ENCODE measurements at places on chromosomes 7 and 10.

DNA sequence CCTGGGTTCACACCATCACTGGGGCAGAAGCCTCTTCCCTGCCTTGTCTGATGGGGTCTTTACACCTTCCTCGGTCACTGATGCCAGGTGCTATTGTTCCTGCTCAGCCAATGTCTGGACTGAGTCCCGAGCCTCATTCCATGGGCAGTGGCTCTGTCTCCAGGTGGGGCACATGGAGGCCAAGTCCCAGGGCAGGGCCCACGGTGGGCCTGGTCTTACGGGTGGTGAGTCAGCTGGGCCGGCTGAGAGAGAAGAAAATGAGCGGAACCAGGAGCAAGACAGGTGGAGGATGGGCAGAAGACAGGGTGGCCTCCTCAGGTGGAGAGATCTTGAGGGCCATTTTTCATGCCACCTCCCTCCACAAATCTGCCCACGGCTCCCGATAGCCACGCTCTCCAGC, 131.7 kb upstream of the FAM20C start:
- no peak for DNase-seq

DNA sequence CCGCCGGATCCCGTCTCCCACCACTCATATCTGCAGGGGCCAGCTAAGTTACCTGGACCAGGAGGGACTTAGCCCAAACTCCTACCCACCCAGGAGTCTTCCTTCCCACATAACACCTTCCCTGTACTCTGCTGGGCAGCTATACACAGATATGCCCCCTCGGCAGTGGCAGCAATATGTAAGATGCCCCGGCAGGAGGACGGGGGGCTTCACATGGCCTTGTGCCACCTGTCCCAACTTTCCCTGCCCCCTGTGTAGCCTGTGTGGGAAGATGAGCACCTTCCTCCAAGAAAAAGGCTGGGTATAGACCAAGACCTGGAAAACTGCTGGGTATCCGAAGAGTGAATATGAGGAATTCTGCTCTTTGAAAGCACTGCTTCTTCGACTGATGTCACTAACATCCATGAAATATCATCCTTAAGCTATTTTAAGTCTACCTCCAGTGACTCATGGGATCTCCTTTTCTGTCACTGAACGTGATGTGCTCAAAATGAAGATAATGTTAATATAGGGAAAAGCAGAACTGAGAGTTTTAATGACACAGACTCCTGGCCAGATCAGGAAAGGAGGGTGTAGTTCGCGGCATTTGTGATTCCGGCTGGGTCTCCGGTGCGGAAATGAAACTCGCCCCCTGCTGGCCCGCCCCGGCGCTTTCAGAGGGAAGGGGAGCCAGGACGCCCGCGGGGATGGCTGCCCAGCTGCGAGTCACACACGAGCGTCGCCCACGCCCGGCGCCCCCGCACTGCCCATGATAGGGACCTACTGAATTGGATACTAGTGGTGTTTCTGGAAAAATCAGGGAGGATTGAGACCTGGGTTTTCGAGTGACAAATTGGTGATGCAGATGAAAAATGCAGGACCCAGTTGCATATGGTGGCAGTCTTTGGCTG, 256.9 kb upstream of the NFE2L3 start:
- DNase-seq: peak; percentile 54

DNA sequence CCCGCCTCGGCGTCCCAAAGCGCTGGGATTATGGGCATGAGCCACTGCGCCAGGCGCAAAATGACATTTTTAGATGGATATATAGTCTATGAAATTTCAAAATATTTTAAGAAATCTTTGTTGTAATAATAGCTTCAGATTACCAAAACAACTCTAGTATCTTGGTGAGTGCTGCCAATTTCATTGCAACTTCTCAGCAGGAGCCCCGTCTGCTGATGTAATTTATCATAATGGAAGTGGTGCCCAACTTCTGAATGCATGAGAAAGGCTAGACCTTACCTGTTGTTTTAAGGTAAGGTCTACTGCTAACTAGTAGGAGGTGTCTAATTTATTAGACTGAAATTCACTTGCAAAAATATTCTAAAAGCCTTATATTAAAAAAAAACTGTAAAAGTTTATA, 20.0 kb downstream of the PDSS1 start:
- no peak for DNase-seq

DNA sequence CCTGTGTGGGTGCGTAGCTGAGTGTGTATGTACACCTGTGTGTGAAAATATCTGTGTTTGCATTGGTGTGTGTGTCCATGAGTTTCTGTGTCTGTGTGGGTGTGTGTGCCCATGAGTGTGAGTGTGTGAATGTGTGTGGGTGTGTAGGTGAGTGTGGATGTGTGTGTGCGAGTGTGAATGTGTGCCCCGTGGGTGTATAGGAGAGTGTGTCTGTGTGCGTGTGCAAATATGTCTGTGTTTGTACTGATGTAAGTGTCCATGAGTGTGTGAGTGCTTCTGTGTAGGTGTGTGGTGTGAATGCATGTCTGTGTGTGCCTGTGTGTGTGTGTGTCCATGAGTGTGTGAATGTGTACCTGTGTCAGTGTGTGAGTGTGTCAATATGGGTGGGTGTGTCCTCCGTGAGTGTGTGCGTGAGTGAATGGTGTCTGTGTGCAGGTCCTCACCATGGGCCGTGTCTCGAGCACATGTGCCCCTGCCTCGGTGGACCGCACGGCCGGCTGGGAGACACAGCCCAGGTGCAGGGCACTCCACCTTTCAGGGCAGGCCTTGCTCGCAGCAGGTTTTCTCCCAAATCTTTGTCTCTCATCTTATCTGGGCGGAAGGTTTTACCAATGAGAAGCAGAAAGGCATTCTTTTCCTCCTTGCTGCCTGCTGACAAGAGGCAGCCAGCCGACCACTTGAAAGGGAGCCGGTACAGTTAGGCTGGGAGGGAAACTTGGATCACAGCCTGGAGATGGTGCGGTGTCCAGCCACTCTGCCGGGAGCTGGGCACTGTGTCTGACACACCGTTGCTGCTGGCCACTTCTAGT, 107.1 kb upstream of the FAM20C start:
- no peak for DNase-seq

GRCh38 chr7:135748770-135749169, at the start of gene FAM180A:
Gene FAM180A (minus strand): TSS chr7:135748813. CDS start chr7:135748580, 233 bp downstream.
- no peak for DNase-seq

- DNase-seq: no peak
These were observed 139.3 kb downstream of the C1GALT1 start for GRCh38 chr7:7321681-7322080.

- no peak for DNase-seq
These were observed 764.4 kb downstream of the LRMDA start for GRCh38 chr10:76195654-76196390.

GRCh38 chr7:38881015-38881414, 28.0 kb downstream of the VPS41 start:
- DNase-seq: no peak

- peak; percentile 32 for DNase-seq
These were observed 22.8 kb upstream of the MALSU1 start for GRCh38 chr7:23276376-23276775.

DNA sequence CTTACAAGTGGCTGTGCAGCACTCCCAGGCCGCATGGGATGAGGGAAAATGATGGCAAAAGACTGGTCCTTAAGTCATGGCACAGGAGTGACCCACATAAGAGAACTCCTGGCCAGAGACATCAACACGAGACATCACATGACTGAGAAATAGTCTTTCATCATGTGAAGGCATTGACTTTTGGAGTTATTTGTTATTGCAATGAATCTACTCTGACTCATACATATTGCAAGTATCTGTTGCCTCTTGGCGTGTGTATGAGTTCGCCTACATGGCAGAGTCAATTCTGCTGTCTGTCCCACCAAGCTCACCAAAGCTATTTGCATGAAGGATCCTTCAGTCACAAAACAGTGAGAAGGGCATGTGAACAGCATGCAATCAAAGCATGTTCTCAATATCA, 59.7 kb upstream of the HABP2 start:
- DNase-seq: no peak

DNA sequence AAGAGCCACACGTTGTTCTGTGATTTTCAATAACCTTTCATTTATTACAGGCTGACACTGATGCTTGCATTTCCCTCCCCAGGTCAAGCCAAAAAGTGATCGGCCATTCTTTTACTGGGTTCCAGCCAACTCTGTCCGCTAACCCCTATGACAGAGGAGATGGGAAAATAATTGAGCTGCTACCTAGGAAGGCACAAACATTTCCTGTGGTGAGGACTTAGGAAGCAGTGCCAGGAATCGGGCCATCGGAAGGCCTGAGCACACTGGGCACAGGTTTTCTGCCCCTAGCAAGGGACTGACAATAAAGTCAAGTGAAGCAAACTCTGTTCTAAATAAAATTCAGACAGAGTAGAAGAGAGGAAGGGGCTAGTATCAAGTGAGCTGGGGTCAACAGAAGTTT, 313.0 kb upstream of the AOAH start:
- no peak for DNase-seq

- peak; percentile 56 for DNase-seq
These were observed 740 bp downstream of the ANXA7 start for GRCh38 chr10:73413108-73413527.

GRCh38 chr10:25502453-25502852, 327.7 kb downstream of the GPR158 start:
- no peak for DNase-seq

All from AML-193 (cell line).